ENCODE measurements at places on chromosomes 12 and 14.

GRCh38 chr14:75244121-75244520 lies 34.5 kb upstream of the FOS start:
- DNase-seq, result no peak

DNA sequence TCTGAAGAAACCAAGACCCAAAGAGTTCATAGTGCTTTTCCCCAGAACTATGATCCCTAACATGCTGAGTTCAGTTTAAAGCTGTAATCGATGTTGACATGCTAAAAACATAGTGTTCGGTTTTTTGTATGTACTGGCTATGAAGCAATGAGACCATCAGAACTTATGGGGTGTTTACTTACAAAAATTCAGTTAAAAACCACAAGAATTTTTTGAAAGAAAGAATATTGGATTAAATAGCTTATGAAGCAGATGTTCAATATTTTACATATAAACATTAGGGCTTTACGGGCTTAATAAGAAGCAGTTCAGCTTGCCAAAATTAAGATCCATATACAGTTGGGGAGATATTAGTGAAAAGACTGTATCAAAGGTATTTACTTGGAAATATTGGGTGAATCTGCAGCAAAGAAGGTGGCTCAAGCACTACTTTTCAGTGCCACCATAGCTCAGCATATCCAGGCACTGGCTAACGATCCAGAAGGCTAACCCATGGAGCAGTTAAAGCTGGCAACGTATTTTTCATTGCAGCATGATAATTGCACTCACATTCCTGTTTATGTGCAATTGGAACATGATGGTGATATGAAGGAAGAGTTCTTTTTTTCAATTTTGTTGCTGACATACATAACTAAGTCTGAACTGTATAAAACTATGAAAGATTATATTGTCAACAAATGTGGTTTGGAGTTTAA lies 125.9 kb downstream of the EFCAB11 start:
- no peak for DNase-seq

GRCh38 chr14:91883753-91884152 lies 16.4 kb upstream of the TC2N start:
- no peak for DNase-seq

- peak; percentile 30 for DNase-seq
Measured at GRCh38 chr12:12891080-12891880, at the start of gene GPRC5A. GPRC5A (plus strand) TSS chr12:12891562; CDS start chr12:12908250, 16,688 bp downstream.

DNA sequence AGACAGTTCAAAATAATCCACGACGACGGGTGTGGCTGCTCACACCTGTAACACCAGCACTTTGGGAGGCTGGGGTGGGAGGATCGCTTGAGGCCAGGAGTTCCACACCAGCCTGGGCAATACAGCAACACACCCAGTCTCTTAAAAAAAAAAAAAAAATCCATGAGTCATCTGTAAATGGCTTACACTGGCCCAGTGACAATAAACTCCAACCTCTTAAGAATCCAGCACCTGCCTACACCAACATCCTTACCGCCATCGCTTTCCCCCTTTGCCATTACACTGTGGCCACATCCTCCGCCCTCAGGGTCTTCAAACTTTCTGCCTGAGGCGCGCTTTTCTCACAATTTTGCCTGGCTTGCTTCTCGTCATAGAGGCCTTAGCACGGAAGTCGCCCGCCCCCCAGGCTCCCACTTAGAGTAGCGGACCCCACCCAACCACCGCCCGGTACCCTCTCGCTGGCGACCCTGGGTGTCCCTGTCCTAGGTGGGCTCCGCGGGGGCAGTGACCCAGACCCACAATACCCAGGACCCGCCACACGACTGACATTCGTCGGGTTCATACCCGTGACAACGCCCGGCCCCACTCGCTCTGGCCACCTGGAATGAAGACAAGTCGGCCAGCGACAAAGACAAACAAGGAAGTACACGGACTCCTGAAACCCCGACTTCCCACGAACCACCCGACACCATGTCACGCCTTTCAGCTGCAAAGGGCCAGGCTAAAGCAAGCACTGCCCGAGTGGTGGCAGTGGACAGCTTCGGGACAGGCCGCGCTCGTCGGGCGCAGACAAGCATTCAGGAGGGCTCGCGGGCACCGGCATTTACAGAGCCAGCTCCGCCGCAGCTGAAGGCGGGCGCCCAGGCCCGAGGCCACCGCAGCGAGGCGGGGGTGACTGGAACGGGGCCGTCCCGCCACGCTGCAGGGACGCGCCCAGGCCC lies 636 bp downstream of the GOLGA3 start:
- peak; percentile 47 for DNase-seq

DNA sequence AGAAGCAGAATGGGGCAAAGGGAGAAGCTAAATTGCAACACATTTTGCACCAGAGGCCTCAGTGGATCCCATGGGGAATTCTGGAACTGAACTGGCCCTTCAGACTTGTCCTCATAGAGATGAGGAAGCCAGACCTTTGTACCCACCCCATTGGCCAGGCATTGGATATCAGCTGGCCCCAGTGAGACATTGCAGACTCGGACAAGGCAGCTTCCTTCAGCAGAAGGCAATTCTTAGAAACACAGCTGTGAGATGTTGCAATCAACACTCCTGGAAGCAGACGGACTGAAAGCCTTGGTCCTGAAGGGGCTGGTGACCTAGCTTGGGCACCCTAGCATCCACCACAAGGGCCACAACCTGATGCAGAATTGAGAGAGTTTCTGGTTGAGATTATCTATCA lies 218.1 kb downstream of the MSRB3 start:
- no peak for DNase-seq

DNA sequence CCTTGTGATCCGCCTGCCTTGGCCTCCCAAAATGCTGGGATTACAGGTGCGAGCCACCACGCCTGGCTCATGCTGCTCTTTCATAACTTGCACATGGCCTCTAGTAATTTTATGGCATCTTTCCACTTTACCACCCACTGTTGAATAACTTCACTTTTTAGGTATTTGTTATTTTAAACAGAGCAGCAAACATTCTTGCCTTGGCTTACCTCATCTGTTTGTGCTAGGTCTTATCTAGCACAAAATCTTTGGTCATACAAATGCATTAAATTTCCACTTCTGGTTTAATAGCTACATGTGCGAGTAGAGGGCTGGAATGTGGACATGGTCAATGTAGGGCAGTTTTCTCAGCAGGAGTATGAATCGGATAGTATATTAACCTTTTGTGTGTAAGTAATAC lies 38.8 kb upstream of the ATF7IP start:
- DNase-seq, result no peak

GRCh38 chr12:108616941-108617858 lies 16.5 kb downstream of the SELPLG start:
- peak; percentile 87 for DNase-seq

- DNase-seq, result peak; percentile 66
Measured at GRCh38 chr12:104505095-104505818, 48.5 kb downstream of the CHST11 start.

GRCh38 chr14:89641495-89642175 lies 224.6 kb upstream of the FOXN3 start:
- peak; percentile 57 for DNase-seq

DNA sequence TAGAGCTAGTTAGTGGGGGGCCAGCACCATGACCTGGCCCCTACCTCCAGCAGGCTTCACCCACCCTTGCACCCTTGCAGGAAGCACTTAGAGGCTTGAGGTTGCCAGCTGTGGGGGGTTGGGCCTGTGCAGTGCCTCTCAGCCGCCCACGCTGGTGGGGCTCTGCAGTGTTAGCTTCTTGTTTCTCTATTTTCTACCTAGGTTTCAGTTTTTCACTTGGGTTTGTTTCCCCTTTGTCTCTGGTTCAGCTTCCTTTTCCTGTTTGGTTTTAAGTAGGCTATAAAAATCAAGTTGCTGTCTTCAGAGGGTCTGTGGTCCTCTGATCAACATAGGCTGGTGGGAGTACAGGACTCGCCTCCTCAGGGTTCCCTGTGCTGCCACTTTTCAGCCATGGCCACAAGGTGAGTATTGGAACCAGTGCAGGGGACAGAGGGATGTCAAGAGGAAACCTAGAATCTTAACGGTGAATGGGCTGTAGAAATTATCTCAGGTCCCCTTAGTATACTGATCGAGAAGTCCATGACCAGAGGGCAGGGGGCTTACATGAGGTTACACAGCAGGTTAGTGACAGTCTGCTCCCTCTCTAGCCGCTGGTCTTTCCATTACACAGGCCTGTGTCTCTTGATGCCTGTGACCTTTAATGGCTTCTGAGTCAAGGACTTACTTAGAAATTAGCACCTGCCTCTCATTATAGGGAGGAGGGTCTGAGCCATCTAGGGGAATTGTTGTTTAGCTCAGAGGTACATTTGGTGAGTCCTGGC lies at the start of gene EVL:
EVL (plus strand) TSS at position 312 of the 761 bp plus-strand sequence; CDS start at position 391, 79 bp downstream.
- DNase-seq, result peak; percentile 85

DNA sequence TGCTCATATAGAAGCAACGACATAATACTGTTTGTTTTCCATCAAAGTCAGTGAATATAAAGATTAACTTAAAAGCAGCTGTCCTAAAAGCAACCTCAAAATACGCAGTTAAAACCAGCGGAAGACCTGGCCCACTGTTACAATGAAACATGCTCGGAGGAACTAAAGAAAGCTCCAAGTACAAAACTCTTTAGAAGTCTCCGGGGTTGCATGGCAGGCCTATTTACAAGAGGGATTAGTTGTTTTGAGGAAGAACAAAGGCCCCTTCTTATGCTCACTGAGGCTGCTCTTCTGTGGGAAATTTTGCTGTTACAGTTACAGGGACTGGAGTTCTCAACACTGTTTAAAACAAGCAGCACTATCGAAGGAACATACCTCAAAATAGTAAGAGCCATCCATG lies 75.9 kb upstream of the C12orf71 start:
- no peak for DNase-seq

DNA sequence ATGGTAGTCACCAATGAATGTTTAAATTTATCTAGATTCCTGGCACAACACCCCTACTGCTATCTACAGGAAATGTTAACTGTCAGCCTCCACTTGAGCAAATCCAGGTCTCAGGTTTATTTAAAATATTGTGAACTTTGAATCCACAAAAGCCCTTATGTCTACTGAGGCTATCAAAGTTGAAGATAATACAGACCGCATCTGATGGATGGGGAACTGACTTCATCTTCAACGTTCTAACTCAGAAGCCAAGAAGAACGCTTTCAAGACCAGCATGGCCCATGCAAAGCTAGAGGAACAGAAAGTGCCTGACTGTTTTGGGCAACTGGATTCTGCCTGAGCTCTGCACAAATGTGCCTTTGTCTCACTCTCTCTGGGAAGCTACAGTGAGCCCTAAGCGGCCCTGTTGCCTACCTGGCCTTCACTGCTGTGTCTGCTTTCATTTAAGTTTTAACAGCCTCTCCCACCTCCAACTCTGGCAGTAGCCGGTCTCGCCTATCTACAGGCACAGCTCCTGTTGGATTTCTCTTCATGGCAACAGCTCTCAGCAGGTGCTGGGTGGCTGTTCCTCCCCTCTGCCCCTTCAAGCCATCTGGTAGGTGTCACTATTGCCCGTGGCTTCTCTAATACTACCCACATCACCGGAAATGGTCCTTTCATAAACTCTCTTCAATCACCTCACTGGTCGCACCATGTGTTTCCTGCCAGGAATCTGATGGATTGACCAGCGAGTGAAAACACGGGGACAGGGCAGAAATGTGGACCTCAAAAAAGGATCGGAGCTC lies 112.1 kb upstream of the OVCH1 start:
- no peak for DNase-seq

GRCh38 chr14:64953310-64953654 lies 10.7 kb upstream of the GPX2 start:
- no peak for DNase-seq

DNA sequence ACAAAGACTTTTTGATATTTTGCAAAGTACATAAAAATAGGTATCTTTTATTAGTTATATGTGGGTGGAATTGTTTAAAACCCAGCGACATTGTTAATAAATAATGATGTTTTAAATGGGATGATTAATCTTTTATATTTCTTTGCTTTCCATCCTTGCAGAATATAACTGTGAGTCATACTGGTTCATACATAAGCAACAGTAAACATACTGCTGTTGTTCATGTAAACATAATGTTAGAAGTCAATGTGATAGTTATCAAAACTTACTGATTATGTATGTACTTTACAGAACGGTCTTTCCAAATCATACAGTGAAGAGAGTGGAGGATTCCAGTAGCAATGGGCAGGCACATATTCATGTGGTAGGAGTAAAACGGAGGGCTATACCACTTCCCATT lies 119.8 kb downstream of the ARID2 start:
- DNase-seq, result no peak

- DNase-seq, result no peak
Measured at GRCh38 chr12:22788913-22789312, 163.9 kb downstream of the ETNK1 start.

DNA sequence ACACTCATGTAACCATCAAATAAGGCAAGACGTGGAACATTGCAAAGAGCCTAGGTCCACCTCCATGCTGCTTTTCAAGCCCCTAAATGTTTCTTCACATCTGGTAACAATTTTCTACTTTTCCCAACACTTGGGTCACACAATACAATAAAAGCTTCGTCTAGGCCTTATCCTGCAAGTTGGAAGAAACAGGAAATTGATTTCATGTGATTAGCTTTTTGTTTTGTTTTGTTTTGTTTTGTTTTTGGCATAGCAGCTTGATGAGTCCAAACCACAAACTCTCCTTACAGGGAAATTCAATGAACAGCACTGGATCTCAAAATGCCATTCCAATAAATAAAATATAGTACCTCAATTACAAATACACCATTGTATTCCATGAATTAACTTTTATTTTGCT lies 19.3 kb downstream of the TAS2R50 start:
- no peak for DNase-seq

DNA sequence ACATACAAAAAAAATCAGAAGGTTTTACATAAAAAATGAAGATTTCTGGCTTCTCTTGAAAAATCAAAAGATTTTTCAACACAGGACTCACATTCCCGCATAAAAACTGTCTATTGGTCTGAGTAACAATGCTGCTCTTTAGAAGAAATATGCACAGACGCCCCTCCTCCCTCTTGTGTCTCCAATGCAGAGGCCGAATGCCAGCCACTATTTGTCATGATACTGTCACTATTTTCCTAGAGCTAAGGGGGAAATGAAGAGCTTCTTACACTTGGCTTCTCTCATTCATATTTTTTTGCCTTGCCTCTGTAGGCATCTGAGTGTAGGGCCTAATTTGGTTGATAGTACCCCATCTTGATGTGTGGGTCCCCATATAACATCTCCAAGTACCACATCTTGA lies 98.0 kb downstream of the BBS10 start:
- DNase-seq, result no peak

DNA sequence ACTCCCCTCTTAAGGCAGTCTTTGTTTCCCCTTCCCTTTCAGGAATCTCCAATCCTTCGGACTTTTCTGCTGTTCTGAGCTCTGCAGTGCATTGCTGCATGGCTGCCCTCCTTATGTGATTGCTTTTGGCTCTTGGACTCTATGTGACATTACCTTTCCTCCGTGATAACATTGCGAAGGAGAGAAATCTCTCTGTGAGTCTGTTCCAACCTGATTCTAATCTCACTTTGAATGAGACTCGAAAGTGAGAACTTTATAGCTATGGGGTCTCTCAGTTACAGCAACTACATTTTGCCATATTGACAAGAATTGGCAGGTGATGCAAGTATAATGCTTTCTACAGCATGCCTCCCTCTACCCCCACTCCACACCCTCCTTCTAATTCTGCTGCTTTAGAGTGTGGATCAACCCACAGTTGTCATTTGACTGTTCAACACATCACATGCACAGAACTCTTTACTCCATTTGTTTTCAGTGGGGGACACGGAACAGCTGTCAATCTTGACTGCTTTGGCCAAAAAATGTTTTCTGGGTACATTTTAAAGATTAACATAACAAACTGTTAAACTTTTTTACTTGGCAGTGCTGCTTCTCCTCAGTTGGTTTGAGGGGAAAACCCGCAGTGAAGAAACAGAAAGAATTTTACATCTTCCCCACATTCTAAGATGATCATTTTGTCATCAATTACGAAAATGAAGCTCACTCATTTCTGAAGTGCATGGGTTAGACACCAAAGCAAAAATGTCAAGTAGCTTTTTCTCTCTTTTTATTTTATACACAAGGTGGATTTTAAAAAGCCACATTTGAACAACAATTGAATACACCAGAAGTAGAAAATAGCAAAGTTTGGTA lies 125.5 kb upstream of the RMST start:
- DNase-seq, result no peak
